ENCODE measurements at places on chromosomes 4 and X.

DNA sequence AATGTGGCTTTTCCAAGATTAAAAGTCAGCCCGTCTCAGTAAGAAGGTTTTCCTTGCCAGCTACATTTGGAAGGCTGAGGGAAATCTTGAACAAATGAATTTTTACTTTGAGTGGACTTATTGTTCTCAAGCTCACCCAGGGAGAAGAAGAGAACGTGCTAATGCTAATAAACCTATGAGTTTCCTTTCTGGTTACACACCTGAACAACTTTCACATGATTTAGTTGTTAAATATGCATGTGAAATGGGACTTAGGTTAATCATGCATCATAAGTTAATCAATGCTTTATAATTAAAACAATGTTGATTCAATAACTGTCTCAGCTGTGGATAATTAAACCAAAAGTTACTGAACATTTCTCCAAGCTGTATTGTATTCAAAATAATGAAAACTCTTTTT lies 33.9 kb downstream of the DIPK2B start:
- DNase-seq, result no peak

- DNase-seq, result no peak
Measured at GRCh38 chrX:69020316-69020715, 144.9 kb downstream of the PJA1 start.

DNA sequence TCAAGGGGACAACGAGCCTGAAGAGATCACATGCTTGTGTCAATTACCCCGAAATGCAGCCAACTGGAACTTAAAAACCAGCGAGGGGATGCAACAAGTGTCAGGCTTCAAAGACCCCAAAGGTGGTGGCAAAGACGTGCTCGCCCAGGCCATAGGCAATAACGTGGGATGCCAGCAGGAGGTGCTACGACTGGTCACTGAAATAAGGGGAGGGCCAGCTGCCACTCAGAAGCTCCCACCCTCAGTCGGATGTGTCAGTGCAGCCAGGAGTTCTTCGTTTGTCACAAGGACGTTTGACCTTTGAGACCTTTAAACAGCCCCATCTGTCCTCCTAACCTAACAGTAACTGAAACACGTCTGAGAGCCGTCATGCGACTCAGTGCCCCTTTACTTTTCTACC lies 556.8 kb upstream of the PCDH10 start:
- DNase-seq, result no peak

- DNase-seq, result no peak
Measured at GRCh38 chr4:121154103-121154515, 10.0 kb downstream of the TNIP3 start.

GRCh38 chr4:16722416-16722815 lies 176.0 kb downstream of the LDB2 start:
- no peak for DNase-seq

- DNase-seq, result peak; percentile 84
Measured at GRCh38 chr4:171629737-171630136, 183.5 kb upstream of the GALNTL6 start.

DNA sequence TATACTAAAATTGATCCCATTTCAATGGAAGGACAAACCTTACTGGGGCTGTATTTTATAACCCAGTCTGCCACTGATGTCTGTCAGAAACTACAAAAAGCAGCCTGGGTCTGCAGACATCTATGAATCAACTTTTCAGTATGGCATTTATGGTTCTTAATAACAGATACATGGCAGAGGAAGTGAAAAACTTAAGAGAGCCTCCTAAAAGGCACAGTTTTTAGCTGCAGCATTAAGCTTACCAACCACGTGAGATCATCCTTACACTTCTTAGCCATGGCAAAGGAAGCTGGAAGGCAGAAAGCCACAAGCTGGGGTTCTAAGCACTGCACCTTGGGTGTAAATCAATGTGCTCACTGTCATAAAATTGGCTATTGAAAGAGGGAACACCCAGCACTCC lies 16.6 kb upstream of the UGT2B17 start:
- DNase-seq, result no peak

DNA sequence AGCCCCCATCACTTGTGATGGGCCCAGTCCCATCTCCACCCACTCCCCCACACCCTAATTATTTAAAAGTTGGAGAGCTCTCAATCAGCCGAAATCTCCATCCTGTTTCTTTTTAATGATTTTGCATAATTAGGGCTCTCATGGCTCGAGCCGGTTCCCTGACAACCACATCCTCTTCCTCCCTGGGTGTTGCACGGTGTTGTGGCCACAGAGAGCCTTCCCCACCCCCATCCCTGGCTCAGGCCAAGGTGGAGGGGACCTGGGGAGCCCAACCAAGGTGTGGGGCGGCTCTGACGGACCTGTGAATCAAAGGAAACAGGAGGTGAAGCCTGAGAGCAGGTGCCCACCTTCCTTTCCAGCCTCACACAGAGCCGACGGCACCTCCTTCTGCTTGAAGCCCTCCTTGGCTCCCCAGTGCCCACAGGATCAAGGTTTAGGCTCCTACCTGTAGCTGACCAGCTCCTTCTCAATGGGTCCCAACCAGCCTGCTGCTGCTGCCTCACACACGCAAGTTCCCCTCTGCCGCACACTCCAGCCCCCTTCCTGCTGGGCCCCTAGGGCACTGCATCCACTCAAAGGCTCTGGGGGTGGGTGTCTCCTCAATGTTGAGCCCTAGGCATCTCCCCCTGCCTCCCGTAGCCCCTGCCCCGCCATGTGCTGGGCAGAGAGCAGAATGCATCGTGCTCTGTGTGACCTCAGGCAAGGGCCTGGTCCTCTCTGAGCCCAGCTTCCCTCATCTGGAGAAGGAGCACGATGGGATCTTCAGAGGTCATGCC lies 68.7 kb downstream of the WFS1 start:
- no peak for DNase-seq

DNA sequence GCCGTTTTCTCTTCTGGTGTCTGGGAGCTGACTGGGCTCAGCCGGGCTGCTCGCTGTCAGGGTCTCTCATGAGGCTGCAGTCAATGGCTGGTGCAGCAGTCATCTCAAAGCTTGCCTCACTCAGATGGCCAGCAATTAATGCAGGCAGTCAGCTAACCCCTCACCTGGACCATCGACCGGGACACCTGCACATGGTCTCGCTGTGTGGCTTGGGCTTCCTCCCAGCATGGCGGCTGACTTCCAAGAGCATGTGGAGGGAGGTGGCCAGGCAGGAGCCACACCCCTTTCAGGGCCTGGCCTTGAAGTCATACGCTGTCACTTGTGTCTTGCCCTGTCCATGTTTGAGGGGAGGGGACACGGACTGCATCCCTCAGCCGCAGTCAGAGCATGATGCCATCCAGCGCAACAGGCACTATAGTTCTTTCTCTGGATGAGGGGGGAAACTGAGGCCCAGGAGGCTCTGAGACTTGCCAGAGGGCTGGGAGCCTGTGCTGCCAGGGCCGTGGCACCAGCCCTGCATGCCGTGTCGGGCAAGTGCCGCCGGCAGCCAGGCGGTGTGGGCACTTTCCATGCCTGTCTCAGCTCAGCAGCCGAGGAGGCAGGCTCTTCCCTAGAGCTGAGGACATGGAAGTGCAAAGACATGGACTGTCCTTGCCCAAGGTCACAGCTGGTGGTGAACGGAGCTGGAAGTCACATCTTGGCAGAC lies 201.8 kb downstream of the AFAP1 start:
- DNase-seq, result no peak

DNA sequence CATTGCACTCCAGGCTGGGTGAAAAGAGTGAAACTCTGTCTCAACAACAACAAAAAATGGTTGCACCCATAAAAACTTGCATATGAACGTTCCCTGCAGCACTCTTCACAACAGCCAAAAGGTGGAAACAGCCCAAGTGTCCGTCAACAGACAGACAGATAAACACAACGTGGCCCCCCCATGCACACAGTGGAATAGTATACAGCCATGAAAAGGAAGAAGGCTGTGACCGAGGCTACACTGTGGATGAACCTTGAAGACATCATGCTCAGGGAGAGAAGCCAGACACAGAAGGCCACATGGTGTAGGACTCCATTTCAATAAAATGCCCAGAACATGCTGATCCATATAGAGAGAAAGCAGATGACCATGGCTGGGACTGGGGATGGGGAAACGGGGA lies 33.5 kb upstream of the ASMTL start:
- no peak for DNase-seq

DNA sequence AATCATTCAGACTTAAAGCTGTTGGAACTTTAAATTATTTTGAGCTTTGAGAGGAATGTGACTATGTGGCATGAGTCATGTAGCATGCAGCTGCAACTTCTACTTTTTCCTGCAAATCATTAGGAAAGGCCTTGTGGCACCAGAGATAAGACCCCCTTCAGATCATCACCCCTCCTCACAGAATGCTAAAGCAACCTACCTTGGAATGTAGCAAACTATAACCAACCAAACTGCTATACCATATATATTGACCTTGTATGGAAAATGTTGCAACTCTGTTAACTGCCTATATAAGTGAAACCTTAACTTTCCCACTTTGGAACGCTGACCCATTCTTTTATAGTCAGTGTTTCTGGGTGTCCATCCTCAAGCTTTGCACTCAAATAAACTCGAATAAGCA lies 32.0 kb downstream of the ATXN3L start:
- no peak for DNase-seq

- no peak for DNase-seq
Measured at GRCh38 chrX:694800-695199, 64.2 kb downstream of the SHOX start.

- DNase-seq, result peak; percentile 44
Measured at GRCh38 chr4:81905971-81906370, 434.3 kb upstream of the RASGEF1B start.

GRCh38 chr4:26213317-26213716 lies 107.5 kb upstream of the RBPJ start:
- DNase-seq, result no peak

DNA sequence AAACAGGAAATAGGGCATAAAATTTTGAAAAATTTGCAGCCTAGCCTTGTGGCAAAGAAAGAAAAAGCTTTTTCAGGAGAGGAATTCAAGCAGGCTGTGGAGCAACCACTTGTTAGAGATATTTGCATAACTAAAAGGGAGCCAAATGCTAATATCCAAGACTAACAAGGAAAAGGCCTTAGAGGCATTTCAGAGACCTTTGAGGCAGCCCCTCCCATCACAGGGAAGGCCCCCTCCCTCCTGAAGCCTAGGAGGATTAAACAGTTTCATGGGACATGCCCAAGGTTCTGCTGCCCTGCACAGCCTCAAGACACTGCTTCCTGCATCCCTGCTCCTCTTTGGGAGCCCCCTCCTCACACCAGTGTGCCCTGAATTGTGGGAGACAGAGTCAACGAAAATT lies 275.4 kb upstream of the SFRP2 start:
- DNase-seq, result no peak

GRCh38 chr4:68175562-68176155 lies 46.0 kb upstream of the TMPRSS11F start:
- peak; percentile 76 for DNase-seq

- DNase-seq, result no peak
Measured at GRCh38 chrX:134526399-134526798, 66.4 kb downstream of the HPRT1 start.

DNA sequence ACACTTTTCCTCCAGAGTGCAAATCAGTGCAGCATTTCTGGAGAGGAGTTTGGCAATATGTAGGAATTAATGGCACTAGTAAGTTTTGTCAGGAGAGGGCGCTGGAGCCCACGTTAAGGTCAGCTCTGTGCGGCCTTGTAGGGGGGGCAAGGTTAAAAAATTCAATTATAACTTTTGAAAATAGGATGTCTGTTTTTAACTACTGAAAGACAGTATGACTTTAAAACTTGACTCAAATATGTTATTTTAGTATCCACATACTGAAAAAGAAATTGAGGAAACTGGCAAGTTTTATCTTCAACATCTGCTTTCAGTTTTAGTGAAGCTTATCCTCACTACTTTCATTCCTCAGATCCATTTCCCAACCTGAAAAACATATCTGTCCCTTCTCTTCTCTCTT lies 30.9 kb upstream of the HSD17B13 start:
- peak; percentile 43 for DNase-seq

GRCh38 chr4:138898282-138898681 lies 117.3 kb upstream of the NOCT start:
- peak; percentile 78 for DNase-seq

- DNase-seq, result peak; percentile 57
Measured at GRCh38 chr4:76548704-76549103, 113.7 kb downstream of the SHROOM3 start.

GRCh38 chr4:119797238-119797894 lies 168.8 kb upstream of the PDE5A start:
- DNase-seq, result peak; percentile 4

DNA sequence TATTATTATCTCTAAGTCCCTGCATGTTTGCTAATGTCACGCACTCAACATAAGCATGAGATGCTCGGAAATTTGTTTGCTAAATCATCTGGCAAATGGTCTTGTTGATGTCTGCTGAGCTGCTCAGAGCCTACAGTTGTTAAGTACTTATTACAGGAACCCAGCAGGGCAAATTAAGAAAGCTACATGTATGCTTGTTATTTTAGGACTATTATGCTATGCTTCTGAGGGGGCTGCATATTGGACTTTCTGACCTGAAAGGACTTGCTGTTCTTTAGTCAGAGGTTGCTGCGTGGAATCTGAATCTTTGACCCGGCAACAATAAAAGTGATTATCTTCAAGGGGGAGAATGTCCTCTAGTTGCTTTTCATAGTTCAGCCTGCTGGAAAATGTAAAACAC lies 36.3 kb upstream of the TENM3 start:
- DNase-seq, result no peak

- DNase-seq, result no peak
Measured at GRCh38 chr4:48766131-48766792, 13.8 kb downstream of the FRYL start.

- DNase-seq, result no peak
Measured at GRCh38 chr4:25211721-25212120, 22.1 kb upstream of the PI4K2B start.

- peak; percentile 36 for DNase-seq
Measured at GRCh38 chrX:24561121-24561520, 86.0 kb downstream of the PCYT1B start.

- DNase-seq, result no peak
Measured at GRCh38 chr4:25938787-25939186, 24.8 kb downstream of the SMIM20 start.

GRCh38 chrX:143683486-143683885 lies 37.1 kb downstream of the SPANXN2 start:
- DNase-seq, result peak; percentile 34

- peak; percentile 33 for DNase-seq
Measured at GRCh38 chrX:120452131-120452530, 17.0 kb downstream of the LAMP2 start.

- no peak for DNase-seq
Measured at GRCh38 chr4:42646999-42647541, 9.8 kb downstream of the ATP8A1 start.

Measured in DMS53 (cell line).